ENCODE measurements at places on chromosomes 4 and X.

DNA sequence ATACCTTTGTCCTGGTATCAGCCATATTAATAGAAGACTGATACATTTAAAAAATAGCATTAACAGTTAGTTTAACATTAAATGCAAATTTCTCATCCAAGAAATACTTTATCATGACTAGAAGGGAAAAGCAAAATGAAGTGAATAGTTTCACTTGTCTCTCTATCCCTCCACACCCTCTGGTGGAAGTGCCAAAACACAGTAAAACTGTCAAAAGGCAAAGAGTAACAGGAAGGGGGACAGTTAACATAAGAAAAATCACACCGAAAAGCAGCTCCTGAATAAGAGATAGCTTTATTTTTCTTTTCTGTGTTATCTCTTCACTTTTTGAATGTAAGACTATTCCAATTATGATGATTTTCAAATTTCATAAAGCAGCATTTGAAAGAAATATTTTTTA is 187.2 kb downstream of the FBXW7 start:
- DNase-seq: no peak

DNA sequence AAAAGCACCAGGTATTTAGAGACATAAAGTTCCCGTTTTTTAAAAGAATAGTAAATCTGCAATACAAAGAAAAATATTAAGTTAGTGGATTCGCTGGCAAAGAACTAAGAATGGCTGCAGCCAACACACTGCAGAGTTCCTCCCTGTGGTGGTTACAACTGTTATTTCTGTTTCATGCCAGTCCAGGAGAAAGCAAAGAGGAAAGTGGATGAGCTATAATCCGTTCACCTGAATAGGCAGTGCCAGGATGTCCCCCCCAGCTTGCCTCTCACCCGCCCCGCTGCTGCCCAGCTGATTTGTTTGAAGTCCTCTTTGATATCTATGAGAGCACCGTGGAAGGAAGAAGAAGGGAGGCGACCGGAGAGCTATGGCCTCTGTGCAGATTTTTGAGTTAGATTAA is 63.9 kb downstream of the PTCHD1 start:
- DNase-seq: no peak

DNA sequence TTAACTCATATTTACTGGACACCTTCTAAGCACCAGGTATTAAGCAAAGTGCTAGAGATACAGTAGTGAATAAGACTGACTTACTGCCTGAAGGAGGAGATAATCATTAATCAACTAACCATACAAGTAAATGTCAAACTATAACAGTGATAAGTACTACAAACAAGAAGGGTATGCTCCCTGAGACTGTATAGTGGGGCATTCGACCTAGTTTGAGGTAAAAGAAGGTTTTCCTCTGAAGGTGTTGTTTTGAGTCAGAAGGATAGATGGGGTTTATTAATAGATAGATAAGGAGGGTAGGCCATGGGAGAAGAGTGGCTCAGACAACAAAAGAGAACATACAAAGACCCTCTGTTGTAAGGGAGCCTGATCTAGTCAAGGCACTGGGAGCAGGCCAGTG is 105.4 kb downstream of the DDIT4L start:
- no peak for DNase-seq

GRCh38 chr4:17665346-17665745 is 50.9 kb downstream of the MED28 start:
- DNase-seq: no peak

DNA sequence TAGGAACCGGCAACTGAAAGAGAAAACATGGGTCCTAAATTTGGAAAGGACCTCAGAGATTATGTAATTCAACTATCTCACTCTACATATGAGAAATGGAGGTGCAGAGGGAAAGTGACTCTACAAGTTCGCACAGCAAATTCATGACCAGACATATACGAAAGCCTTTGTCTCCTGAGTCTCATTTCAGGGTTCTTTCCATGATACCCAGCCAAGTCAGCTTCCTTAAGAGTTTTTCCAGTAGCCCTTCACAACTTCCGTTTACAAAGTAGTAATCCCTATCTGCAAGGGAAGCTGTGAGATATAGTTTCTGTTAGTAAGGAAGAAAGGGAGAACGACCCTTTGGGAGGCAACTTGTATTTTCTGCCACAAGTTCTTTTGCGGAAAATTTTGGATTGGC is 110.6 kb downstream of the TEX13A start:
- DNase-seq: no peak

- no peak for DNase-seq
Observed at GRCh38 chr4:38670939-38671591, 7.1 kb downstream of the KLF3 start.

- DNase-seq: no peak
Observed at GRCh38 chr4:2066011-2066551, 7.0 kb downstream of the NAT8L start.

DNA sequence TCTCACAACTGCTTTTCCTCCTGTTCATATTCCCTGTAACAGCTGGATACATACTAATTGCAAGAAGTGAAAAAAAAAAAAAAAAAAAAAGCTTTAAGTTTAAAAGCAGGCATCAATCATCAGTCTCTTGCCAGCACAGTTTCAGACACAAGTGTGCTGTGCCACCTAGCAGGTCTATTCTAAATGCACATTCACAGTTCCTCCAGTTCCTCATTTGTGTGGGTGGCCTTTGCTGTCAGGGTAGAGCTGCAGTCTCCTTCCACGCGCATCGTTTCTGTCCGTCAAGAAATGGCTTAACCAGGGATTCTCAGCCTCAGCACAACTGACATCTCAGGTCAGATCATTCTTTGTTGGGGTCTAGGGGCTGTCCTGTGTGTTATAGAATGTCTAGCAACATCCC is 61.6 kb downstream of the SCML1 start:
- DNase-seq: no peak

GRCh38 chr4:8727131-8727530 is 134.6 kb downstream of the CPZ start:
- no peak for DNase-seq

DNA sequence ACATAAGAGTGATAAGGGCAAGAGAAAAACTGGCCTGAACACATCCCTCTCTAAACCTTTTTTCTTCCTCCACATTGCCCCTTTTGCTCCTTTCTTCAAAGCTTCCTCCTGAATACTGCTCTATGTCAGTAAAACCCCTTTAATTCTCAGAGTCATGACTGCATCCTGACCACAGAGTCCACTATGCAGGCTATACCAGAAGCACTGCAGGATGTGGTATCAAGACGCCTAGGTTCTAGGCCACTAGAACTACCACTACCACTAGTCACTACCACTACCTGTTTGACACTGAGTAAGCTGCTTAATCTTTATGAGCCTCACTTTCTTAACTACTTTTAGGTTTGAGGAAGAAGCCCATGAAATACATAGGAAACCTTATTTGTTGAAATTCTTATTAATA is 38.7 kb downstream of the ARHGEF9 start:
- peak; percentile 72 for DNase-seq

GRCh38 chrX:43702079-43702524 is 46.0 kb downstream of the MAOA start:
- DNase-seq: no peak

DNA sequence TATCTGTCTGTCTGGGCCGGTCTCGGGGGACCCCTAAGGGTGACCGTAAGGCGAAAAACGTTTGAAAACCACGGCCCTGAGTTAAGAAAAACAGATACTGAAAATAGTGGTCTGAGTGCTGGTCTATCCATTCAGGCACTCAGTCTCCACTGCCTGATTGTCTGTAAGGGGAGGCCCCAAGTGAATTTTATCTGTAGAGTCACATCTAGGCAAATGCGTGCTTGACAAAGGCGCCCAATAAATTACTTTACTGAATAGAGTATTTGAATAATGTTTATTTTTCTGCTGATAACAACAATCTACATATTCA is 465 bp downstream of the HNRNPH2 start:
- no peak for DNase-seq

- peak; percentile 2 for DNase-seq
Observed at GRCh38 chrX:13428053-13428786, 108.4 kb upstream of the ATXN3L start.

- no peak for DNase-seq
Observed at GRCh38 chr4:164613792-164614191, 140.1 kb upstream of the SMIM31 start.

DNA sequence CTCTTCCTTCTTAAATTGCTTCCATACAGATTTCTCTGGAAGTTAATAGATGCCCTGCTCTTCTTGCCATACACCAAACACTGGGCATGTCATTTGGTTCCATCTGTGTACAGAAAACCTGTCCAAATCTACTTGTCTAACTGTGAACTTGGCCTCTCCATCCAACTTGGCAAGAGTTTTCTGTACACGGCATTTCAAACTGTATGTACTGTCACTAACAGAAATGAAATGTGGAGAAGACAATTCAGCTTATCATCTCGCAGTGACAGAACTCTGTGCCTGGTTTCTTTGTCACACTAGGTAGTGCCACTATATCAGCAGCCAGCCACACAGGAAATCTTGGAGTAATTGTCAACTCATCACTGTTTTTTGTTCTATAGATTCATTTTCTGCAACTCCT is 58.2 kb downstream of the CXXC4 start:
- no peak for DNase-seq

DNA sequence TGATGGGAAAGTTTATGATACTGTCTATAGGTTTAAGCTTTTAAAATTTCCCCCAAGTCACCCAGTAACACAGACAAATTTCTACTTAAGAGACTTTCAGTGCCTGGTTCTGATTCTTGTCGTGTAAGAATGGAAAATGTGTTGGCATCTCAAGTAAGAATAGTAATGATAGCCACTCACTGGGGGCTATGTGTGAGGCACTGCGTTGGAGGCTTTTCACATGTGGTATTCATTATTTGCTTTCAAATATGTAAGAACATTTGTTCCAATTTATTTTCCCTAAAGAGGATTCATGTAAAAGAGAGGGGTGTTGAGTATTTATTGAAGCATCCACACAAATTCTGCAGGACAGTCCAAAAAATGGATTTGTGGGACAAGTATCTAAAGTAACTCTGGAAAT is 143.6 kb downstream of the FNIP2 start:
- no peak for DNase-seq

DNA sequence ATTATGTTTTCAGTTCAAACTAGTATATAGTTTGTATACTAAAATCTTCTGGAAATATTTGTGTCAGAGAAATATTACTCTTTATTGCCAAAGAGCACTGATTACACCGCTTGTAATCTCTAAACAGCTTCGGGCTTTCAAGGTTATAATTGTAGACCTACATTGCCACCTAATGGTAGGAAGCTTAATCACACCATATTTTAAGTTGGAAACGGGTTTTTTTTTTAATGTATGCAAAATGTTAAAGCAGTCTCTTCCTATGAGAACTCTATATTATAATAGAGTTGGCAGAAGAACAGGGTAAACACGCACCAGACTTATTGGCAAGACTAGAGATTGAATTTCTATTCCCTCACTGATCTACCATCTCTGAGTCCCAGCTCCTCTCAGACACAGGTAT is 19.5 kb upstream of the NFXL1 start:
- DNase-seq: peak; percentile 38

GRCh38 chr4:1244978-1245471 is 3.9 kb downstream of the CTBP1 start:
- DNase-seq: no peak

DNA sequence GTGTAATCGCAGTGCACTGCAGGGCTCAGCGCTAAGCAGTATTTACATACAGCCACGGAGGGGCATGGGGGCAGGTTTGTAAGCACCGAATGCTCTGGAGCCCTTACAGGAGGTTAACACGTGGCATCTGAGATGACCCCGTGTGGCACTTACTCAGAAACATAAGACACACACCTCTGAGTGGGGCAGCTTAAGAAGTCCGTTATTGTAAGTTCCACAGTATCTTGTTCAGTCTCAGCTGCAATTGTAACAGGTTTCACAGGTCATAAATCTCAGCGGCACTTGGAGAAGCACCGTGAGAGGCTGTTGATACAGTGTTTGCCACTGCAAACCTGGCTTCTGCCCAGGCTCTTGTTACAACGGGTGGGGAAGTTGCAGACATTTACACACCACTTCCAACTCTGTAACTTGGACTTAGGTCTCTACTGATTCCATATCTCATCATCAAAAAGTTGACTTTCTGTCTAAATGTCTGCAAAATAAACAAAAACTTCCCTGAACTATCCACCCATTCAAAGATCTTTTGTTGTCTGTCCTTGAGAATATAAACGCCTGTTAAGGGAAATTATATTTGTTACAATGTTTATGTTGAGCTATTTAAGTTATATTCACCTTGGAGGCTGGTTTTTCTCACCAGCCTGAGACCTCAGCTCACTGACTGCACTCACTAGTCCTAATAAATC is 10.3 kb downstream of the CPLX1 start:
- DNase-seq: no peak

DNA sequence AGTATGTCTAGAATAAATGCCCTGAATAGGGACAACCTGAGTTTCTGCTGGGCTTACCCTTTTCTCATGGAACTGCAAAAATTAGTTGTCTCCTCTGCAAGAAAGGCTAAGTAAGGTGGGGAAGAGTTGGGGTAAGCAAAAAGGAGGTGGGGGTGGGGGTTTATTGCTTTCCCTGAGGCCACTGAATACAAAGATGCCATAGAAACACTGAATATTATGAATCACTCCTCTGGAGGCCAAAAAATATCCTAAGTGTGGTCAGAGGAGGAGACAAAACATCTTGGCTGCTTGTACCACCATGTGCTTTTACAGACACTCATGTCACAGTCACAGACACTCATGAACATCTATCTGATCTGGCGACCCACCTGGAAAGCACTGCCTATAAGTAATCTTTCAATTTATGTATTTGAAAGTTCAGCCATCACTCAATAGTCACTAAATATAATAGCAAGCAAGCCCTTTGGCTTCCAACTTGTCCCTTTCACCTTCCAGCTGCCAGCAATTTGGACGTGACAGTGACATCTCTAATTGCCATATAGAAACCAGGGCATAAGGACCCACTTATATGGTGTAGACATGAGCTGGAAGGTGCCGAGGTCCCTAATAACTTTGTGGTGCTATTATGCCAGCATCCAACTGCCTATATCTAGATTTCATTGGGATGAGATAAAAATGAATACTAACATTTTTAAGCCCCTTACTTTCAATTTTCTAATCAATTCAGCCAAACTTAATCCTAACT is 122.7 kb upstream of the CBR4 start:
- no peak for DNase-seq

DNA sequence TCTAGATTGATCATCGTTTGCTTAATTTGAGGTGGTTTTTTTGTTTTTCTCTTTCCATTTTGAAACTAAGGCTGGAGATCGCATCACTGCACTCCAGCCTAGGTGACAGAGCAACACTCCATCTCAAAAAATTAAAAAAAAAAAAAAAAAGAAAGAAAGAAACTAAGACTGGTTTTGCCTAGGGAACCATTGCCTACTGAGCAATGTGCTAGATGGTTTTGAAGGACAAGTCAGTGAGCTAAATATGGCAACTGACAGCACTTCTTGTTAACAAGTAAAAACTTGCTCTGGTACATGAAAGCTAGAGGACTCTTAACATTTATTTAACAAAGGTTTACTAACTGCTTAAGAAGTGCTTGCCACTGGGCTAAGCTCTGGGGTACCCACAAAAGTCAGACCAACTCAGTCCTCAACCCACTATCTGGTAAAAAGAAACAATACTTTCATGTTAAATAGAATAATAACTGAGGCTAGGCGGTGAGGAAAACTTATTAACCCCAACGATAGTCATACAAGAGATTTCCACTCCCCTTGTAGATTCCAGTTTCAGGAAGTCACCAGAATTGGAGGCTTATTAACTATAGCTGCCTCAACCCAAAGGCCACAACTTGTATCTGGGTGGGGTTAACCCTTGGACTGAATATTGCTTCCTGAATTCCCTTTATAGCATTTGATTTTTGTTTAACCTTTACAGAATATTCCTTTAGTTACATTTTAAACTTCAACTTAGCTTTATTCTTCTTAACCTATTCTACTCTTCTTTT is 111.6 kb downstream of the FRYL start:
- DNase-seq: no peak

- DNase-seq: peak; percentile 53
Observed at GRCh38 chrX:30762755-30763154, 109.5 kb downstream of the GK start.
